ENCODE measurements at places on chromosomes 2 and 18. TPM values are rescaled to one million over a fixed set of nuclear protein-coding genes. Genes with fewer than 3 reads are reported as not detected.

RGPD4 gene
- total RNA-seq, result 0.21 TPM

PUM2 gene
- 130 TPM for total RNA-seq

SIX2 gene
- total RNA-seq, result not detected

DNA sequence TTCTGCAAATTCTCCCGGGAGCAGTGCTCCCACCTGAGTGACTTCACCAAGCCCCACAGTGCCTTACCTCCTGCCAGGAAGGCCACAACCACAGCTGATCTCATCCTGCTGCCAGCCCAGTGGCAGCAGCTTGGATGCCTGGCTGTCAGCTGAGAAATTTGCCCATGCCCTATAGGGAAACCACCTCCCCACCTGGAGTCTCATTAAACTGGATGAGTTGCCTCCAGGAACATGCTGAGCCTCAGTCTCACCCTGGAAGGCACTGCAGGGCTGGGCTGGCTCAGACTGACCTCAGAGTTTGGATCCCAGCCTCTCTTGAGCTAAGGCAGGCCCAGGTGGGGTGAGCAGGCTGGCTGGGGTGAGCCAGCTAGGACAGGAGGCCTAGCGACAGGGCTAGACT lies 23.3 kb downstream of the REEP1 start:
- no peaks in the 10 kb centered on the region for H3K36me3 ChIP-seq
- no peaks in the 10 kb centered on the region for H3K27me3 ChIP-seq
- no peak for DNase-seq

GRCh38 chr2:43333656-43334144 lies 107.3 kb upstream of the ZFP36L2 start:
- no peaks in the 10 kb centered on the region for H3K4me1 ChIP-seq
- no peak overlapping the region for H3K4me3 ChIP-seq
- peaks cover 2% of the 10 kb centered on the region for H3K36me3 ChIP-seq

DNA sequence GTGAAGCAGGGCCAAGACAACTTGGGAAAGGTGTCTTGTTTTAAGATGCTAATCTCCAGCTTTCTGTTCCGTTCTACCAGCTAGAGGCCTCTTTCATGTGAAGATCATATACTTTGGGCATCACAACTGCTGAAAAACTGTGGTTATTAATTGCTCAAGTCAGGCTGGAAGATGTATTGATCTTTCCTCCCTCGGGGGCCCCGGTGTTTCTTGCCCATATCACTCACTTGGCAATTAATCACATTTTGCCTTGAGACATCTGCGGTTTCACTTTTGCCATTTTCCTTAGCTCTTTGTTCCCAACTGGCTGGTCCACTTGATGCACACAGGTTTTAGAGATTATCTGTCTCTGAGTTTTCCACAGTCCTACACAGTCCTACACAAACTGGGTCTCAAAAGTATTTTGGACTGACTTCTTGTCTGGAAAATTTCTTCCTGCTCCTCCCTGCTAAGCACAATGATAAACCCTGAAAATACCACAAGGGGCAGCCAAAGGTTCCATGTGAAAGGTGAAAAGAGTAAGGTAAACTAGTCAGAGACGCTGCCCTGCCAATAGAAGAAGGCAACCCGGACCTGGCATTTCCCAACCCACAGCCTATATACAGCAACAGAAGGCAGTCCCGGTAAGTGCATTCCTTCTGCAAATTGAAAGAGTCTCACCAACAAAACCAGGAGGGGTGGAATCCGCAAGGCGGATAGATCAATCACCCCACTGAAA lies 181.0 kb downstream of the AFF3 start:
- H3K4me3 ChIP-seq, result no peak overlapping the region
- DNase-seq, result no peak
- no peaks in the 10 kb centered on the region for H3K4me1 ChIP-seq
- H3K27ac ChIP-seq, result no peak overlapping the region

DNA sequence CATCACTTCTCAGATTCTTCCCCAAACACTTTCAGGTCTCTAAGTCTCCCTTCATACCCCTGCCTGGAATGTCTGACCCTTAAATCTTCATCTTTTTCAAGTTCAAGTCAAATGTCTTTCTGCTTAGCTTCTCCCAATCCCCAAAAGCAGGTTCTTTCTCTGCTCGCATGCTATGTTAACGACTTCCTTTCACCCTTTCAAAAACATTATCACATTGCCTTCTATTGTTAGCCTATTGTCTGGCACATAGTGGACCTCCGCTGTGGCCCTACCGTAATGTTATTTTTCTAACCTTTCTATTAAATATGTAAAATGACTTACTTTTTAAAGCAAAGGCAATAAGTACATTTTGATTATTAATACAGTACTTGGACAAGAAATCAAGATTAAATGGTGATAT lies 2.2 kb downstream of the CDKL4 start:
- no peaks in the 10 kb centered on the region for H3K27me3 ChIP-seq
- H3K4me1 ChIP-seq, result peaks cover 7% of the 10 kb centered on the region
- no peaks in the 10 kb centered on the region for H3K36me3 ChIP-seq
- no peak overlapping the region for H3K27ac ChIP-seq

DNA sequence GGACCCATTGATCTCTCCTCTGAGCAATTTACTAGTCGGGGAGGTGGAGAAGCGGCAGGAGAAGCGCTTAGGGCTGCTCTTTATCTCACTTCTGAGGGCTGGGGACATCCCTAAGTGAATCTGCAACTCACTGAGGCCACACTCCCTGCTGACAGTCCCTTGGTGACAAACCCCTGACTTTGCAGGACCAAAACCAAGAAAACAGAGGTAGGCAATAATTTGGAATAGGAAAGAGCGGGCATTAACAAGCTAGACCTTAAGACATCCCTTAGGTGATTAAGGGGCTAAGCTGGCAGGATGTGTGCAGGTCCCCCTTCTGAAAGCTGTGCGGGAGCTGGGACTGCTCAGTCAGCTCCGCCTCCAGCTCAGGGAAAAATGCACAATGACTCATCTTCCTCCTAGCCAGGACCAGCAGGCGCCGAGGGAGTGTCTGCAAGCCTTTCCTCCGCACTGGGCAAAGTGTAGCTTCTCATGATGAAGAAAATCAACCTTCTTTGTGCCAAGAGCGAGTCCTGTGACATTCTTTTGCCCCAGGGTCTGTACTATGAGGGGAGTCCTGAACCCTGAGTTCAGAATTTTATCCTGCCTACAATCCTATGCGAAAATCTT lies 63.3 kb downstream of the BOD1L2 start:
- peaks cover 2% of the 10 kb centered on the region for H3K27me3 ChIP-seq
- H3K4me1 ChIP-seq, result peaks cover 6% of the 10 kb centered on the region
- no peak overlapping the region for H3K27ac ChIP-seq
- no peaks in the 10 kb centered on the region for H3K36me3 ChIP-seq

DNA sequence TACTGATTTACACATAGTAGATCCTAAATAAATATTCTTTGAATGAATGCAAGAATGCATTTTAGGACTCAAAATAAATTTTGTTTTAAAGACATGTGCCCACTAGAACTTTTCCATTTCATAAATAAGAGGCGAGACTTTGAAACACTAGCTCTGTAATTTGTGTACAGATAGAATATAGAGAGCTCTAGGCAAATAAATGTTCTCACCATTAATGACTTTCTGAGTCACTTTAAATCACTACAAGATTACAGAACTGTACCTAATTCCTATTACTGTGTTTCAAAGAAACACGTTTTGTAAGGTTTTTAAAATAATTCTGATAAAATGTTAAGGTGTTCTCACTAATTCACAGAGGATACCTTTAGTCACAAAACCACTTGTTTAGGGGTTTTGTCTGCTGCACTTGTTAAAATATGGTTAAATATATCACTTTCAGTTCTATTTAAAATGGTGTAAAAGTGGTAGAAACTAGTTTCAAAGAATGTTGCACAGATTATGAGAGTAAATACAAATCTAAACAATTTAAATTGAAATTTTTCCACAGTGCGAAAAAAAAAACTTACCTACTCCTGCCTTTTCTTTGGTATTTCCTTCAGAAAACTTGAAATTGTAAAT lies 158.7 kb upstream of the ZC3H15 start:
- no peaks in the 10 kb centered on the region for H3K4me1 ChIP-seq
- no peaks in the 10 kb centered on the region for H3K36me3 ChIP-seq
- H3K27me3 ChIP-seq, result no peaks in the 10 kb centered on the region
- H3K4me3 ChIP-seq, result no peak overlapping the region
- DNase-seq, result no peak
- H3K27ac ChIP-seq, result no peak overlapping the region

DNA sequence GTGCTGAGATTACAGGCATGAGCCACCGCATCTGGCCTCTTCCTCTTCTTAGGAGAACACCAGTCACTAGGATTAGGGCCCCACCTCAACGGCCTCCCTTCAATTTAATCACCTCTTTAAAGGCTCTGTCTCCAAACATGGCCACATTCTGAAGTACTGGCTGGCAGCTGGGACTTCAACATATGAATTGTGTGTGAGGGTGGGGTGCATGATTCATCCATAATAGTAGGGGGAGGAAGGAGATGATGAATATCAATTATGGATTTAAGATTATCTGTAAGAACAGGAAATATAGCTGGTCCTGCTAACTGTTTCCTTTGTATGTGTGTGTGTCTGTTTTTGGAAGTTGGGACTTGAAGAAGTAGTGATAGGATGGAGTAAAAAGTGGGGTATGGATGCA lies 14.7 kb upstream of the EPG5 start:
- H3K27ac ChIP-seq, result no peak overlapping the region
- no peaks in the 10 kb centered on the region for H3K4me1 ChIP-seq
- no peaks in the 10 kb centered on the region for H3K36me3 ChIP-seq
- no peaks in the 10 kb centered on the region for H3K27me3 ChIP-seq
- no peak overlapping the region for H3K4me3 ChIP-seq

DNA sequence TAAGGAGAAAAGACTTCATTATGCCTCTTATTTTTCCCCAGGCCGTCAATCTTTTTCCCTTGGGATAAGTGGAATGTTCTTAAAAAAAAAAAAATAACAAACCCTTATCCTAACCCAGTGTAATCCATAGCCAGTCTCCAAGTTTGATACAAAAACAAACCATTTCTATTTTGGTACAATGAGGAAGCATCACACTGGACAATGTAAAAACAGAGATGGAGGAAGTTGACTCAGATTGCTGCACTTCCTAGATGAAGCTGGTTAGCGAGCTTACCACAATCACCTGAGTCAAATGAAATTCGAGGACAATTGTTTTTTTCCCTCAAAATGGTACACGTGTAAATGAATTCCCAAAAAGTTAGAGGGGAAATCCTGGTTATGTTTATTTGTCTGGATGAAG lies 259.7 kb downstream of the TCF4 start:
- peaks cover 2% of the 10 kb centered on the region for H3K27me3 ChIP-seq
- H3K4me3 ChIP-seq, result no peak overlapping the region
- H3K4me1 ChIP-seq, result peaks cover under 1% of the 10 kb centered on the region
- H3K36me3 ChIP-seq, result no peaks in the 10 kb centered on the region
- no peak for DNase-seq

DNA sequence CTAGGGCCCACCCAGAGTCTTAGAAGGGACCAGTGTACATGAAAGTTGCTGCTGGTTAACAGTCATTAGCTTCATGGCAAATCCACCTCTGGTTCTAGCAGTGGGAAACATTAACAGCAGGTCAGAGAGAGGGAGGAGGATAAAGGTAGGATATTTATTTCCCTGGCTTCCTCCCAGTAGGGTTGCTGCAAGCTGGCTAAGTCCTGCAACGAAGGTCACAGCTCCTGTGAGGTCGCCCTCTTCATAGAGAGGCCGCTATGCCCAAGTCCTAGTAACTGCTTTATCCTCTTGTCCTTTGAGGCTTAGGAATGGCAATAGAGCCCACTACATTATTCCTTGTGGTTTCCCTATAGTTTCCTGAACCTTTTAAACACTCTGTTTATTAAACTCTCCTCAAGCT lies 84.0 kb upstream of the ACSL3 start:
- no peaks in the 10 kb centered on the region for H3K36me3 ChIP-seq
- H3K27me3 ChIP-seq, result no peaks in the 10 kb centered on the region
- no peaks in the 10 kb centered on the region for H3K4me1 ChIP-seq
- DNase-seq, result no peak

DNA sequence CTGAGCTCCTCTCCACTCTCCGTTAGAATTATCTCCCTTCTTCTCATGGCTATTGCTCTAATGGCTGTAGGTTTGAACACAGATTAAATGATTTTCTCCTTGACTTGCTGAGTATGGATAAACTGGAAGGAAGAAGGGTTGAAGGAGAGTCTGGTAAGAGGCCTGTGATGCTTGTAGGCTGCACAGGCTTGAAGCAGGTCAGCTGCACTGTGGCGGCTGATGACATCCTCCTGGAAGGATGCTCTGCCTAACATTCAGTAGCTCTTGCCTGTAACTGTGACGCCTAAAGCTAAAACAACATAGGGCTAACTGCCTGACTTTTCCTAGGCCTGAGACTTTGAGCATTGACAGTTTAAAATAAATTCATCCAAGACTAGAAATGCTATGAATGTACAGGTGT lies 166.3 kb downstream of the MREG start:
- H3K27me3 ChIP-seq, result no peaks in the 10 kb centered on the region
- no peak overlapping the region for H3K27ac ChIP-seq
- H3K4me3 ChIP-seq, result no peak overlapping the region
- H3K4me1 ChIP-seq, result no peaks in the 10 kb centered on the region
- DNase-seq, result no peak

- H3K4me3 ChIP-seq, result no peak overlapping the region
- no peak for DNase-seq
- peaks cover 55% of the 10 kb centered on the region for H3K4me1 ChIP-seq
- H3K27ac ChIP-seq, result peak overlapping the region; percentile 18
- no peaks in the 10 kb centered on the region for H3K27me3 ChIP-seq
These were observed 72.4 kb downstream of the ODC1 start for GRCh38 chr2:10375570-10376281.

DNA sequence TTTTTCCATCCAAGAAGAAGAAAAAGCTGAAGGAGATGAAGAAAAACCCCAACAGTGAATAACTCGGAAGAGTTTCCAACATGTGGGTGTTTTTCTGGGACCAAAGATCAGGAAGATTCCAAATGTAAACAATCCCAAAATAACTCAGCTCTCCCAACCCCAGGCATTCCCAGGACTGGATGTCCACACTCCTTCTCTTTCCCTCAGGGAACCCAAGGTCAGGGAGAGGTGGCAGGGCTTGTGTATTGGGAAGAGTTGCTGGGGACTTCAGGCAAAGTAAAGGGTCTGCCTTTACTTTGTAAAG lies 268.0 kb downstream of the DYSF start:
- no peak overlapping the region for H3K27ac ChIP-seq
- no peak for DNase-seq
- no peaks in the 10 kb centered on the region for H3K36me3 ChIP-seq
- H3K4me1 ChIP-seq, result no peaks in the 10 kb centered on the region
- no peak overlapping the region for H3K4me3 ChIP-seq
- no peaks in the 10 kb centered on the region for H3K27me3 ChIP-seq

- peaks cover 39% of the 10 kb centered on the region for H3K36me3 ChIP-seq
- DNase-seq, result no peak
- H3K4me1 ChIP-seq, result no peaks in the 10 kb centered on the region
- H3K27me3 ChIP-seq, result no peaks in the 10 kb centered on the region
These were observed 116.3 kb upstream of the PGAP1 start for GRCh38 chr2:197042739-197043196.

DNA sequence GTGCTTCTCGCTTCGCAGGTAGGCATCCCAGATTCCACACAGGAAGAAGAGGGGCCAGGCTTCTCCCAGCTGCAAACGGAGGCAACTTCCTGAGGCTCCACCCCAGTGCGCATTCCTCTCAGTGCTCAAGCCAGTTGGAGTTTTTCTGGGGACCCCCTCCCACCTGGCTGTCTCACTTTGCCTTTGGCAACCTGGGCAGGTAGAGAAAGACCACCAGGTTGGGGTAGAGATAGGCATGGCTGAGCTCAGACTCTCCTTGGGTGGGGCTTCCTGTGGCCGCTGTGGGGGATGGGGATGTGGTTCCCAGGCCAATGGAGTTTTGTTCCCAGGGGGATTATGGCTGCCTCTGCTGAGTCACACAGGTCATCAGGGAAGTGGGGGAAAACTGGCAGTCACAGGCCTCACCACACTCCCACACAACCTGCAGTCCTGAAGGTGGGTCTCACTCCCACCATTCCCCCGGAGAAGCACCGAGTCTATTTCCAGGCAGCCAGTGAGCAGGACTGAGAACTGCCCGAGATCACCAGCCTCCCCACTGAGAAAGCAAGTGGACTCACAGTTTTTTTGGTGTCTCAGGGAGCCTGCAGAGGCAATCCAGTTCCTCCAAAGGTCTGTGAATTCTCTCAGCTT lies 38.1 kb downstream of the SLC39A10 start:
- H3K4me3 ChIP-seq, result no peak overlapping the region
- no peak for DNase-seq
- H3K36me3 ChIP-seq, result peaks cover 5% of the 10 kb centered on the region
- no peak overlapping the region for H3K27ac ChIP-seq
